IMR-90 (cell line): ENCODE measurements at places on chromosomes 3 and 15. TPM values are rescaled to one million over a fixed set of nuclear protein-coding genes. Genes with fewer than 3 reads are reported as not detected.

DNA sequence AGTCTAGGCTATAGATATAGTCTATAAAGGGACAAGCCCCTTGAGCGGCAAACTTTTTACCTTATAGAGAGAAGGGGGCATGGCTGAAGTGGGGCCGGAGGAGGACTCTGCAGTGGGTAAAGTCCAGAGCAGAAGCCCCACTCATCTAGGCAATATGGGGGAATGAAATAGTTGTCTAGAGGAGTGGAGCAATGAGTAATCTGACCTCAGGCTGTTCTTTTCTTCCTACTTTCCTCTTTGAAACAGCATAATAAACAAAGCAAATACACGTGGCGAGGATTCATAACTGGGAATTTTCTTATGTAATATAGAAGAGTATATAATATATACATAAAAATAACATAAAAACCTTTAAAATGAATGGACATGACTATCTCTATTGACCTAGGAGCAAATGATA is 546.4 kb upstream of the ZNF385D start:
- DNase-seq: no peak

DNA sequence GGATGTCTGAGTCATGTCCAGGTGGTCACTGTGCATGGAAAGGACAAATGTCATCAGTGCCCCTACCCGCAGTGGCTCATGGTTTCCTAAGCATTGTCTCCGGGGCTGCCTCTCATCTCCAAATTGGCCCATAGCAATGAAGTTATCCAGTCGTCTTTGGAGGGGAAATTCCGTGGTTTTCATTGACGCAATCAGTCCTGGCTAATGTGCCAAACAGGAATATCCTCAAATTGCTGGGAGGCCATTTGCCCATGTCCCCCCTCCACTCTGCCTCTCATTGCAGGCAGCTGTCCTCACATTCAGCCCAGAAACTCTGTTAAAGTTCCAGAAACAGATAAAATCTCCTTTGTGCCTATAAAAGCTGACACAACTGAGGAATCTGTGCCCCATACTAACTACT is 81.6 kb downstream of the MCTP2 start:
- no peak for DNase-seq

- DNase-seq: peak; percentile 75
Measured at GRCh38 chr3:191269289-191270085, 59.7 kb upstream of the CCDC50 start.

DNA sequence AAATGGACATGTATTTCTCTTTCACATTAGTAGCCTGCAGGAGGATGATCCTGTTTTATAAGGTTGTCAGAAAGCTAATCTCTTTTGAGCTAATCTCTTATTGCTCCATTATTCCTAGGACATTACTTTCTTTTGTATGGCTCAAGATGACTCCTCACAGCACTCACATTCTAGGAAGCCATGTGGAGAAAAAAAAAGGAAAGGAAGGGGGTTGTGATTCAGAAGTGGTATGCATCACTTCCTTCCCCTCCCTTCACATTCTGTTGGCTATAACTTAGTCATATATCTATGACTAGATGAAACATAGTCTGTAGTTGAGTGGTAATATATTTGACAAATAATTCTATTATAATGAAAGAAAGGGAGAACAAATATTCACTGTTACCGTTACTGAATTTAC is 168.8 kb upstream of the TTC14 start:
- DNase-seq: peak; percentile 81

IQCF5 gene
- total RNA-seq: not detected in 2 replicates

CLRN1 gene
- total RNA-seq: not detected in 2 replicates
